ENCODE measurements at places on chromosomes 11 and 22.

DNA sequence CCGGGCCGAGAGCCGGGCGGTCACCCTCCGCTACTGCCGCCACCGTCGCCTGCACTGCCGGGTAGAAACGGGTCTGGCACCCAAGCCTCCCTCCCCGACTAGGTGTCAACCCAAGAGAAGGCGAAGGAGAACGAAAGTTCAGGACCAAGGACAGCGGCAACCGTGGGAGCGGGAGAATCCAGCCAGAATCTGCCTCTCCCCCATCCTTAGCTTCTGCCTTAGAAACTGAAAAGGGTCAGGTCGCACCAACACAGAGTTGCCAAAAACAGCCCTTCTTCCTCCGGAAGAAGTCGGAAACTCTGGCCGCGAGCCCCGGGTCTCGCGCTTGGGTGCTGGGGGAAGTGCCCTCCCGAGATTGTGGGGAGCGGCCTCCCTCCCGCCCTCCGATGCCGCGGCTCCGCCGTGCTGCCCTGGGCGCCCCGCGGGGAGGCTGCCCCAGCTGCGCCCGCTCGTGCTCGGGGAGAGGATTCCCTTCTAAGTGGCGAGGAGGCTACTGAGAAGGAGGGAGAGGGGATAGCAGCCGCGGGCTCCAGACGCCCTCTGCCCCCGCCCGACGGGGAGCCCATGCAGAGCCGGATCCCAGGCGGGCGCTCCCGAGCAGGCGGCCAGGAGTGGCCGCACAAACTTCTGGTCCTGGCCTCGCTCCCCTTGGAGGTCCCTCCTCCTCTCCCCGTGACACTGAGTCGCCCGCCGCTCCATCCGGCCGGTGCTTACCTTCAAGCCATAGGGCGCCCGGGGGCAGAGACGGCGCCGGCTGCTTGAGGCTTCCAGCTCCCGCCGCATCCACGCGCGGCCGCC is 637 bp downstream of the DRD2 start:
- peak; percentile 83 for DNase-seq

GRCh38 chr11:19447150-19447566 is 206.4 kb upstream of the E2F8 start:
- DNase-seq = no peak

DNA sequence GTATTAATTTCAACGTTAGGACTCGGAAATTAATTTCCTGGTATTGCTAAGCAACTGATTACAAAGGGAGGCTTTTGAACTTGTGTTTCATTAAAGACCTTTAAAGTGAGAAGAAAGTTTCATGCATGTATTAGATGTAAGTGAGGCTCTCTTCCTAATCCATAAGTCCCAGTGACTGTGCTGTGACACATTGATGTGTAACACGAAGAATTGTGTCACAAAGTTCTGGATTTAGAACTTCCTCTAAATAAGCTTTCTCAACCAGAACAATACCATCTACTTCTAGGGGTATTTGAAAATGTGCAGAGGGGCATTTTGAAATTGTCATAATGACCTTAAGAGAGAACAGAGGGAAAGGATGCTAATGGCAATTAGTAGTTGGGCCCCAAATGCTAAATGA is 14.4 kb downstream of the DCUN1D5 start:
- peak; percentile 76 for DNase-seq

- DNase-seq = no peak
These were observed 93.8 kb downstream of the BCR start for GRCh38 chr22:23274146-23274526.

DNA sequence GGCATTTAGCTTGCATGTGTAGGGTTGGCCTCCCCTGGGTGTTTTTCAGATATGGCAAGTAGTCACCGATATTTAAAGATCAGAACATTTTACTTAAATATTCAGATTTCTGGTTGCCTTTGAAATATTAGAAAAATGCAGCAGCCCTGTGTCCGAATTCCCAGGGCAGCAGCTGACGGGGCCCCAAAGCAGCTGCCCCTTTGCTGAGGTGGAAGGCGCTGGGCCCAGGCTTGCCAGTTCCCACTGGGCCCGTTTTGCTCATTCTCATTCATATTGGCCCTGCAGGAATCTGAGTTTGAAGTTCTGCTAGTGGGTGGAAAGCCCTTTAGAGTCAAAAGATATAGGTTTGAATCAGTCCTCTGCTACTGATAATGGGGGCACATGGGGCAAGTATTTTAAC is 692.1 kb downstream of the OPCML start:
- DNase-seq = no peak

DNA sequence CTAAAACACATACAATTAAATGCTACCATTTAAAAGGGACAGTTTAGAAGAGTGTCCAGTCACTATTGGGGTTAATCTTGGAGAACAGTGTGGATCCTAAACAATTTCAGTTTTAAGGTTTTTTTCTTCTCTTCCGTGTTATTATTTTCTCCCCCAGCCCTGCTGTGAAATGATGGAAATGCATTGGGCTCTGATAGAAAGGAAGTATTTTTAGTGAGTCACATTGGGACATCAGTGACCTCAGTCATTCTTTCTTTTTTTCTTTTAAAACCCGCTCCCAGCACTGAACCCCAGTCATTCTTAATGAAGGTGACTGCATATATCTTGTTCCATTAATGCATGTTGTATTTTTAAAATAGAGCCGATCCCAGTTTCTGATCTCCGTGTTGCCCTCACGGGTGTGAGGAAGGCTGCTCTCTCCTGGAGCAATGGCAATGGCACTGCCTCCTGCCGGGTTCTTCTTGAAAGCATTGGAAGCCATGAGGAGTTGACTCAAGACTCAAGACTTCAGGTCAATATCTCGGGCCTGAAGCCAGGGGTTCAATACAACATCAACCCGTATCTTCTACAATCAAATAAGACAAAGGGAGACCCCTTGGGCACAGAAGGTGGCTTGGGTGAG is 93.2 kb upstream of the OR4B1 start:
- DNase-seq = no peak

- DNase-seq = no peak
These were observed 22.9 kb upstream of the ASPHD2 start for GRCh38 chr22:26406118-26406517.

DNA sequence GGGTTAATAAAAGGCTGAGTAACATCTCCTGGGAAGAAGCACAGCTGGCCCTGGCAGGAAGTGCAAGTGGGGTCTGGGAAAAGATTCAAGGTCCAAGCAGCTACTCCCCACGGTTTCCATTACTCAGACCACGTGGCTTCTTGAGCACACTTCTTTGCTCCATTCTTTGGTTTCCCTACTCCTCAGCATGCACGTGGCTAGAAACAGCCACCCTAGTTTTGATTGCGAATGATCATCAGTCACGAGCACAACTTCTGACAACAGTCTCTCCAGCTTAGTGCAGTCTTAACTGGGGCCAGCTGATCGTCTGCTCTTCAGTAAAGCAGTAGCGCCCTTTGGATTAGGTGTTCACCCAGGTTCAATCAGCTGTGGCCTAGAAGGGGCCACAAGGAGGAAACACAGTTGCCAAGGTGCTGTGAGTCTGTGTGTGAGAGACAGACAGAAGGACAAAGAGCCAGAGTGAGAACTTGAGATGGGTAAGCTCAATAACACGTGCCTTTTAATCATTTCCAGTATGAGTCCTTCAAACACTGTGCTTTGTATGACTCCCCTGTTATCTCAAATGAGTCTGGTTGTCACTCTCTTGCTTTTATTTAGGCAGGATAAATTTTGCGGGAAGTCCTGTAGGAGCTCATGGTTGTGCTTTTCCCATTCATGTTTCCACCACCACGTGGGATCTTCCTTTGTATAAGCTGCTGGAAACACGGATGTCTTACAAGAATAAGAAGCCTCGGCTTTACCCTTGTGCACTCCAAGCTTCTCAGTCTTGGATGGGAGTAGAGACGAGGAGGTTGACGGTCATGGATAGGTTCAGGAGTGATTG is 901 bp upstream of the PARVA start:
- DNase-seq = peak; percentile 1

DNA sequence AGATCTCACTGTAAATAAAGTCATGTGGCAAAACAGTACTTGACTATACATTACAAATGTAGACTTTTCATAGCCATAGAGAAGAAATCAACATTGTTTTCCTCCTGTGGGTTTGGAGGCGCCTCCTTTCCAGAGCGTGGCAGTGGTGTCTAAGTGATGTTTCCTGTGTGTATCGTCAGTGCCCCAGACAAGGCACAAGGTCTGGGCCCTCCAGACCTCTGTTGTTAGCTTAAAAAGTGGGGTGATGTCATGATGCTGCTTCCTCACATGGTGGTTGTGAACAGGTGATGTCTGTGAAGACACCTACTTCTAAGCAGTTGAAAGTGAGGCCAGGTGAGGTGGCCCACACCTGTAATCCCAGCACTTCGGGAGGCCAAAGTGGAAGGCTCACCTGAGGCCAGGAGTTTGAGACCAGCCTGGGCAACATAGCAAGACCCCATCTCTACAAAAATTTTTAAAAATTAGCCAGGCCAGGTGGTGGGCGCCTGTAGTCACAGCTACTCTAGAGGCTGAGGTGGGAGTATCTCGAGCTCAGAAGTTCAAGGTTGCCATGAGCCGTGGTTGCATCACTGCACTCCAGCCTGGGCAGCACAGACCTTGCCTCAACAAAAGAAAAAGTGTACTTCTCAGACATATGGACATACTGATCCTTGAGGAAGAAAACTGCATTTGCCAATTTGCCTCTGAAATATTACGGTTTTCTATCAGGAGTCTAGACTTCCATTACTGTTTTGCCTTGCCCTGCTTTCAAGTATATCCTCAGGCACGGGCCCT is 15.7 kb downstream of the NUP50 start:
- DNase-seq = no peak

DNA sequence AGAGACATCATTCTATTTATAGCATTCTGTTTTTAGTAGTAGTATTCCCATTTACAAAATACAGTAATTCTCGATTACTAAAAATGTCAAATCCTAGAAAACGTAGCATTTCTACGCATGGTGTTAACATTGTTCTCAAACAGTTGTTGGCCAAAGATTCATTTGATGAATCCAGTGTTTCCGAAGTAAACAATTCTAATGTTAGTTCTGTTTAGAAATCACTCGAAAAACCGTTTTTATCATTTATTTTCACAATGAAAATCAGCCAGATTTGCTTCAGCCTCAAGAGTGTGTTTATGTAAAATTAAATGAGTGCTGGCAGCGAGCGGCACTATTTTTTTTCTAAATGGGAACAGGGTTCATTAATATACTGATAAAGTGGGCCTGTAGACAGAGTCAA is 7.1 kb downstream of the MS4A18 start:
- no peak for DNase-seq

GRCh38 chr11:76623171-76623883 is 47.2 kb downstream of the LRRC32 start:
- DNase-seq = peak; percentile 61

DNA sequence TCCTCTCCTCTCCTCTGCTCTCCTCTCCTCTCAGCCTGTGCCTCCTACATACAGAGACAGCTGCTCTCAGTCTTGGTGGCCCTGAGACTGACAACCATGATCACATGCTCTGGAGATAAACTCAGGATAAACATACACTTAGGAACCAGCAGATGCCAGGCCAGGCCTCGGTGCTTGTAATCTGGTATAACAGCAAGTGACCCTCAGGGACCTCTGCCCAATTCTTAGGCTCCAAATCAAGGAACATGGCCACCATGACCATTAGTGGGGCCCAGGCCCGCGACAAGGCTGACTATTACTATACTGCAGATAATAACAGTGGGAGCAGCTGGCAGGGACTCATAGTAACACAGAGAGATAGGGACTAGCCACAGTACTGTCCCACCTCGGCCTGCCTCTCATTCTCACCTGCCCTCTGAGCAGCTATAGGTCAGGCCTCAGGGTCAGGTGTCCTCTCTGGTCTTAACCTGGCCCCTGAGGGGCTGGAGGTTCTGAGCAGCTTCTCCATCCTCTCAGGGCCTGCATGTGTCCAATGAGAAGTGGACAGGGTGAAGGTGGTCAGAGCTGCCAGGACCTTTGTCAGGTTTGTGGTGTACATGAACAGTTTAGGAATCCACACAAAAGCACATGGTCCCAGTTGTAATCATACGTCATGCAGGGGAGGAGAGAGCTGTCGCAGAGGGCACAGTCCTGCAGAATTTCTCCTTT is 106.1 kb downstream of the GGTLC2 start:
- DNase-seq = no peak

DNA sequence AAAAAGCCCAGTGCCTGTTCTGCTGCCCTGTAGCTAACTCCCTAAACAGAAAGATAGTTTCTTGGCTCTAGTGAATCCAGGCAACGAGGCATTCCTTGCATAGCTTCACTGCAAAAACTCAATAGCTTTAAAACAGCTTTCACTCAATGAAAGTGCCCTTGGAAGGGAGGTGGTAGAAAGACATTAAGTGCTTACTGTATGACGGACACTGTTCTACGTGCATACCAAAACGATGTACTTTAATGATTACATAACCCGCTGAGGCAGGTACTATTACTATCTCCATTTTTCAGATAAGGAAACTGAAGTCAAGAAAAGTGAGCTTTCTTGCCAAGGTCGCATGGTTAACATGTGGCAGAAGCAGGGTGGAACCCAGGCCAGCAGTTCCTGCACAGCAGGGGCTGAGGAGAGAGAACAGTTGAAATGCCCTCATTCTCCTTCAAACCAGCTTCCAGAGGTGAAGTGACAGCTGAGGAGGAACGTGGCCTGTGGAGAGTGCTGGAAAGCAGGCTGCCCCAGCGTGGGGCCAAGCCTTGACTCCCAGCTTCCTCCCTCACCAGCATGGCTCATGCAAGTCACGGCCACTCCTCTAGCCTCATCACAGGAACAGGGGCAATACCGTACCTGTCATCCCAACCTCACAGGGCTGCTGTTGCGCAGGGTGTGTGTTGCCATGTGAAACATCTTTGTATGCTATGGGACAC is 227.5 kb upstream of the NARS2 start:
- DNase-seq = no peak

DNA sequence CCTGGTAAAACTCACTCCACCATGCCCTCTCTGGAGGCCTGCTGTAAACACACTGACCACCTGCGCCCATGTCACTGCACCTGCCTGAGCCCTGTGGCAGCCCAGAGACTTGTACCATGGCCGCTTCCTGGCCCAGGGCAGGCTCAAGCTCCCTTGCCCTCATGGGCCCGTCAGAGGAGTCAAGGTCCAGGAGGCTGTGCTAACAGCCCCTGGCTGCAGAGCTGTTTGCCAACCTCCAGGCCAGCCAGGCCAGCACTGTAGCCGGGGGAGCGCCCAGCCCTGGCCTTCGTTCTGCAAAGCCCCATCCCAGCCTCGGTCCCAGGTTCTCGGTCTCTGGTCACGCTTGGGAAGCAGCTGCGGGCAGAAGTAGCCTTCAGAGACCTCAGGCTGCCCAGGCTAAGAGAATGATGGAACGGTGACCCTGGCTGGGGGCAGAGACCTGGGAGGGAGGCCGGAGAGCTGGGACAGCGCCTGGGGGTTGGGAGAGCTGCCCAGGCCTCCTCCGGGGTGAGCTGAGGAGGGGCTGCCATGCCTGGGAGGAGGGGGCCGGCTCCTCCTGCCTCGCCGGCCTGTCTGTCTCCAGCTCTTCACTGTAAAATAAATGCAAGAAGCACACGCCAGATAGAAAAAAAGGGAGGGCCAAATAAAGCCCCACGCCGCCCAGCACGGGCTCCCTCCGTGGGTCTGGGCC is 11.9 kb upstream of the TCF20 start:
- no peak for DNase-seq

GRCh38 chr11:68377389-68377795 is 65.0 kb downstream of the LRP5 start:
- DNase-seq = no peak

GRCh38 chr11:69049490-69049867 is 747 bp downstream of the TPCN2 start:
- peak; percentile 72 for DNase-seq
